HCT116 (cell line): ENCODE measurements at places on chromosomes 4 and X. TPM values are rescaled to one million over a fixed set of nuclear protein-coding genes. Genes with fewer than 3 reads are reported as not detected.

Gene CRLF2
- 0.34 TPM for total RNA-seq

Gene OTC
- total RNA-seq = not detected

Gene STPG2
- total RNA-seq = not detected

Gene MAGEC3
- not detected for total RNA-seq

Gene RAB9B
- total RNA-seq = 0.05 TPM

Gene SHOX
- total RNA-seq = not detected

Gene SLC9B1
- total RNA-seq = 0.74 TPM

Gene LARP1B
- 31.1 TPM for total RNA-seq

Gene LDOC1
- total RNA-seq = not detected

Gene ADAM29
- not detected for total RNA-seq

Gene STK26
- 30.5 TPM for total RNA-seq

Gene SYNPO2
- total RNA-seq = 0.93 TPM

Gene DIPK2B
- not detected for total RNA-seq

Gene H2BW2
- total RNA-seq = not detected

DNA sequence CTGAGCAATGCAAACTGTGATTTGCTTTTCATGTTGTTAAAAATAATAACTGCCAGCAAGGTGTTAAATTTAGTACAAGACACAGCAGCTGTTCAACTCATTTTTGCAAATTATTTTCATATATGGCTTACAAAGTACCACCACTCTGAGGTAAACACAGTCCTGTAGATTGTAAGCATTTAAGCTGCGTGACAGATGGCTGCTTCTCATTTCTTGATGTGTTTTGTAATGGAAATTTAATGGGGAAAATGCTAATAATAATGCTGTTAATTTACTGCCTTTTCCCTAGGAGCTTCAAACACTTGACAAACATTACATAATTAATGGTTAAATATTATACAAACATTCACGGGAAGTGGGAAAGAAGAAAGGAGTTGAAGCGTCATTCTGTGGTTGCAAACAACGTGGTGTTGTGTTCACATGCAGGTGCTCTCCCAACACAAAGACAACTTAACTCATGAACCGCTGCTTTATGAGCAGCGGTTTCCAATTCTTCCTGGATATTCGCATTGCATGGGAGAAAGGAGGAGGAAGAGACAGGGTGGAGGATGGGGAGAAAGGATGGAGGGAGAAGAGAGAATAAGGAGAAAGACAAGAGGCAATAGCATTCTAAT lies 236.8 kb upstream of the VCX start:
- no peak for DNase-seq
- H3K27me3 ChIP-seq = no peaks in the 10 kb centered on the region
- no peaks in the 10 kb centered on the region for H3K4me1 ChIP-seq
- no peak overlapping the region for H3K27ac ChIP-seq

DNA sequence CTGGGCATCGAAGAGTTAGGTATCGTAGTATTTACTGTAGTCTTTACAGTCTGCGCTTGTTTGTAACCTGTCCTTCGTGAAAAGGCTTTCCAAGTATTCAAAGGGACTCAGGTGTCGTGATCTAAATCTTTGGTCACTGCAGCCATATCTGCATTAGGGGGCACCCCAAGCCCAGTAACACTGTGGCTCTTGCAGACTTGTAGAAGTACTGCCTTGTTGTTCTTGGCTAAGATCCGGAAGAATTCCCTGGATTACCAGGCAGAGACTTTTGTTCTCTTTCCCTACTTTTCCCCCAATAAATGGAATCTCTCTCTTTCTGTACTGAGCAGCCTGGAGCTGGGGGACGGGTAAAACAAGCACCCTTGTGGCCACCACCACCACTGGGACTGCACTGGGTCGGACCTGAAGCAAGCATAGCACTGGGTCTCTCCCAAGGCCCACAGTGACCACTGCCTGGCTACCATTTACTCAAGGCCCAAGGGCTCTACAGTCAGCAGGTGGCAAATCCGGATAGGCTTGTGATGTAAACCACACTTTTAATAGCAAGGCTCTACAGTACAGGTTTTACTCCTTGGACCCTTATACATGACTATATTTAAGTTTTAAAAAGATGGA lies 12.0 kb downstream of the CXorf58 start:
- no peaks in the 10 kb centered on the region for H3K4me1 ChIP-seq
- no peak for DNase-seq
- no peaks in the 10 kb centered on the region for H3K27me3 ChIP-seq
- H3K27ac ChIP-seq = no peak overlapping the region

GRCh38 chr4:139783741-139784484 lies 118.3 kb downstream of the MGST2 start:
- H3K4me3 ChIP-seq = no peak overlapping the region
- no peaks in the 10 kb centered on the region for H3K27me3 ChIP-seq
- no peak for DNase-seq
- no peaks in the 10 kb centered on the region for H3K4me1 ChIP-seq
- H3K36me3 ChIP-seq = no peaks in the 10 kb centered on the region
- no peak overlapping the region for H3K27ac ChIP-seq

GRCh38 chrX:13013363-13014110 lies 30.9 kb downstream of the FAM9C start:
- DNase-seq = no peak
- no peak overlapping the region for H3K27ac ChIP-seq
- no peaks in the 10 kb centered on the region for H3K36me3 ChIP-seq

GRCh38 chr4:173855015-173855414 lies 325.0 kb upstream of the HAND2 start:
- no peaks in the 10 kb centered on the region for H3K36me3 ChIP-seq
- no peak for DNase-seq
- no peak overlapping the region for H3K27ac ChIP-seq
- H3K27me3 ChIP-seq = 0 out of 2 replicates have a peak, but pooled peaks cover 4% of the 10 kb centered on the region
- no peaks in the 10 kb centered on the region for H3K4me1 ChIP-seq
- H3K4me3 ChIP-seq = no peak overlapping the region

DNA sequence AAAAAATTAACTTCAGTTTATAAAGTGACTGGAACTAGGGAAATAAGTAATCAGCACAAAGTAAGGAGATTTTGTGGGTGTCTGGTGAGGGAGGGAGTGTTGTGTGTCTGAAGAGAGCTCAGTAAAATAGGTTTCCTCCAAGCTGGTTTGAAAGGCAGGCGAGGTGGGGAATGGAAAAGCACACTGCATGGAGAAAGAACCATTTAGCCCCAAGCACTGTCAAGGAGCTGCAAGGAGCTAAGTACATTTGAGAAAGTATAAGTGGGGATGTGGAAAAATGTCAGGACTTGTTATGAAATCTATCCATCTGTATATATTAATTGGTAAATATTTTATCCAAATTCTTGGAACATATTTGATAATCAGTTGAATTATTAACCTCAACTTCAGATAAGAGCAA lies 956 bp downstream of the C4orf51 start:
- no peaks in the 10 kb centered on the region for H3K27me3 ChIP-seq
- no peak overlapping the region for H3K4me3 ChIP-seq
- no peaks in the 10 kb centered on the region for H3K36me3 ChIP-seq
- no peak overlapping the region for H3K27ac ChIP-seq
- no peak for DNase-seq

DNA sequence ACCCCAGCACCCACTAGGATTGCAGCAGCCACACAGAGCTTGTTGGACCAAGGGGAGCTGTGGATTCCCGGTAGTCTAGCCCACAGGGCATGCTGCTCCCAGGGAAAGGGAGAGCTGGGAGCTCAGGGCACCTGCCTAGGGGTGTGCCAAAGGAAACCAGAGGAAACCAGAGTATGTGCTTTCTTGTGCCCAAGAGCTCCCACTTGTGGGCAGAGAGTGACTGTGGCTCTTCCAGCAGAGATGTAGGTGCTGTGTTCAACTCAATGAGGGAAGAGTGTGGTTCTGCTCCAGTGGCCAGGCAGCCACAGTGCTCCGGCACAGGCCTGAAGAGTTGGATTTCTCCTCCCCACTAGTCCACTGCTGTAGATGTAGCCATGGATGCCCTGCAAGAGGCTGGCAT lies 1050.0 kb upstream of the INTU start:
- no peak overlapping the region for H3K4me3 ChIP-seq
- H3K27me3 ChIP-seq = no peaks in the 10 kb centered on the region
- H3K36me3 ChIP-seq = no peaks in the 10 kb centered on the region
- no peak for DNase-seq
- H3K4me1 ChIP-seq = no peaks in the 10 kb centered on the region

GRCh38 chr4:166252487-166253402 lies 379.7 kb downstream of the TLL1 start:
- no peak overlapping the region for H3K4me3 ChIP-seq
- no peaks in the 10 kb centered on the region for H3K36me3 ChIP-seq
- no peak overlapping the region for H3K27ac ChIP-seq
- H3K4me1 ChIP-seq = no peaks in the 10 kb centered on the region
- H3K27me3 ChIP-seq = no peaks in the 10 kb centered on the region

DNA sequence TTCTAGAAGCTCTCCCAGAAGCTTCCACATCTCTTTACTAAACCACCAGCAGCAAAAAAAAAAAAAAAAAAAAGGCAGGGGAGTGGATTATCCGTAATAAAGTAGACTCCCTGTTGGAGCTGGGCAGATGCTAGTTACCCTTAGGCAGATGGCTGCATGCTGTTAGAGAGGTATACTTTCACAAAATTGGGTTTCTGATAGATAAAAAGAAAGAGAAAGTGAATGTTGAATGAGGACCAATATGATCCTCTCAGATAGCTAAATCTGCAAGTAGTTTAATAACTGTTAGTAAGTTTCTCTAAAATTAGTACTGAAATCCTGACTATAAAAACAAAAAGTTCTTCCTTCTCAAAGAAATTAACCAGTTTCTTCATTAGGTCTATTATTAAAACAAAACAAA lies 195.4 kb downstream of the ANAPC10 start:
- peaks cover 7% of the 10 kb centered on the region for H3K4me1 ChIP-seq
- H3K27me3 ChIP-seq = no peaks in the 10 kb centered on the region
- no peaks in the 10 kb centered on the region for H3K36me3 ChIP-seq
- no peak for DNase-seq

DNA sequence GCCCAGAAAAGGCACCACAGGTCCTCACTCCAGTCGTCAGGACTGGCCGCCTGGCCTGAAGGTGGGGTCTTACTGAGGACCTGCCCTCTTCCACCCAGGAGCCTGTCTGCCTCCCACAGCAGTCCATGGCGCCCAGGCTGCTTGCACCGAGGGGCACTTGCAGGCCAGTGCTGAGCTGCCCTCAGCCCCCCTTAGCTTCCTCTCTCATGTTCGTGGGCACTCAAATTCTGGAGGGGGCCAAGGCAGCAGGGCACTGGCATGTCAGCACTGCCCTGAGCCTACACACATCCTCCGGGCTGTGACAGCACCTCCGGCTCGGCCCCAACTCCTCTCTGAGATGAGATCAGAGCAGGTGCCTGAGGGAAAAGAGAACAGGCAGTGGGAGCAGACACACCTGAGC lies 27.2 kb upstream of the ZBTB33 start:
- no peak for DNase-seq
- H3K4me1 ChIP-seq = no peaks in the 10 kb centered on the region
- H3K36me3 ChIP-seq = no peaks in the 10 kb centered on the region
- H3K27ac ChIP-seq = no peak overlapping the region
- no peak overlapping the region for H3K4me3 ChIP-seq
- no peaks in the 10 kb centered on the region for H3K27me3 ChIP-seq

DNA sequence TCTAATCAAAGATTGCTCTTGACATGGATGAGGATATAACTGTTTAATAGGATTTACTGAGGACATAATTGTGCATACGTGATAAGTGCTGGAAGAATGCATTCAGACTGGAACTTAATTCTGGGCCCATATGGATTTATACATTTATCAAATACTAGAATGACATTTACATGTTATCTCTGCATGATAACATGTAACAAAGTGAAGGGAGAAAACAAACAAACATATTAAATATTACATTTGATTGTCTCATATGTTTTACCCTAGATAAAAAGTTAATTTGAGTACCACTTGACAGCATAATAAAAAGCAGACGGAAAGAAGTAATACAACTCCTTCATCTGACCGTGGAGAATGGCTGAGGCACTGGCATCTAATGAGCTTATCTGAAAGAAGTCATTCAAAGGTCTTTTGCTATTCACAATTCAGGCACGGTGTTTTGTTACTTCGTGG lies 297.8 kb downstream of the PPP3CA start:
- H3K27me3 ChIP-seq = no peaks in the 10 kb centered on the region
- H3K4me3 ChIP-seq = no peak overlapping the region
- no peaks in the 10 kb centered on the region for H3K36me3 ChIP-seq
- DNase-seq = no peak
- peaks cover 7% of the 10 kb centered on the region for H3K4me1 ChIP-seq

GRCh38 chrX:72105436-72105835 lies 26.3 kb downstream of the RTL5 start:
- no peaks in the 10 kb centered on the region for H3K4me1 ChIP-seq
- no peak for DNase-seq
- H3K36me3 ChIP-seq = no peaks in the 10 kb centered on the region
- no peaks in the 10 kb centered on the region for H3K27me3 ChIP-seq
- no peak overlapping the region for H3K27ac ChIP-seq

GRCh38 chrX:72712094-72712755 lies 1.9 kb downstream of the PHKA1 start:
- no peaks in the 10 kb centered on the region for H3K27me3 ChIP-seq
- H3K4me3 ChIP-seq = no peak overlapping the region

- no peaks in the 10 kb centered on the region for H3K36me3 ChIP-seq
- no peaks in the 10 kb centered on the region for H3K27me3 ChIP-seq
- no peak overlapping the region for H3K27ac ChIP-seq
- H3K4me3 ChIP-seq = no peak overlapping the region
Observed at GRCh38 chr4:123249821-123250220, 146.8 kb upstream of the SPRY1 start.

- no peaks in the 10 kb centered on the region for H3K4me1 ChIP-seq
- DNase-seq = no peak
- H3K27me3 ChIP-seq = no peaks in the 10 kb centered on the region
- no peak overlapping the region for H3K27ac ChIP-seq
- no peak overlapping the region for H3K4me3 ChIP-seq
Observed at GRCh38 chr4:152436384-152436783, 99.5 kb downstream of the FBXW7 start.
